Activated CD8-positive, alpha-beta memory T cell treated with anti-CD3 and anti-CD28 coated beads, Interleukin-2, amount 50 U/mL, for 4 hours (primary cell): ENCODE measurements at places on chromosomes 6 and 20.

DNA sequence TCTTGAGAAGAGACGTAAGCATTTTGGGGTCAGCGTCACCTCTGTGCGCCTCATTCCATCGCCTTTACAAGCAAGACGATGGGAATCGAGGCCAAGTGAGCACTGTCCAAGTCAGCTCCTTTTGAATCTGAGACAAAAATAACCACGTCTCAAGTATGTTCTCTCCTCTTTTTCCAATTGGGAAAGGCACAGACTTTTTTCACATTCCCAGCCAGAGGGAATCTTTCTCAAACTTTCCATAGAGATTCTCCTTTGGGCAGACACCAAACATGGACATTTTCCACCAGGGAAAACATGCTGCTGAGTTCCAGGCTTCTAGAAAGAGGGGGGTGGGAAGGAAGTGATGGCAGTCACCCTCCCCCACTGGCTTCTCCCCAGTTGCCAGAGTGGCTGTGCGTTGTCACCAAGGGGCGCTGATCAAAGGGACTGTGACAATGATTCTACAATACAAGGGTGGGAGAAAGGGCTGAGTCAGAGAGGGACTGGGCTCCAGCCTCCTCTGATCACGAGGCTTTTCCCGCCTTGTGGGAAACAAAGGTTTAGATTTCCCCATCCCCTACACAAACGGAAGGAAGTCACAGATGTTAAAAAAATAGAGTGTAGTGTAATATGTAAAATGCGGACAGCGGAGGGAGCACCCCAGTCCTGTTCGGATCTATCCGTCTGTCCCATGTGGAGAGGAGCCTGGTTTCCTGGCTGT, 281.9 kb upstream of the RNF24 start:
- DNase-seq: no peak

- DNase-seq: no peak
Measured at GRCh38 chr6:170075659-170076223, 215.1 kb downstream of the DLL1 start.

DNA sequence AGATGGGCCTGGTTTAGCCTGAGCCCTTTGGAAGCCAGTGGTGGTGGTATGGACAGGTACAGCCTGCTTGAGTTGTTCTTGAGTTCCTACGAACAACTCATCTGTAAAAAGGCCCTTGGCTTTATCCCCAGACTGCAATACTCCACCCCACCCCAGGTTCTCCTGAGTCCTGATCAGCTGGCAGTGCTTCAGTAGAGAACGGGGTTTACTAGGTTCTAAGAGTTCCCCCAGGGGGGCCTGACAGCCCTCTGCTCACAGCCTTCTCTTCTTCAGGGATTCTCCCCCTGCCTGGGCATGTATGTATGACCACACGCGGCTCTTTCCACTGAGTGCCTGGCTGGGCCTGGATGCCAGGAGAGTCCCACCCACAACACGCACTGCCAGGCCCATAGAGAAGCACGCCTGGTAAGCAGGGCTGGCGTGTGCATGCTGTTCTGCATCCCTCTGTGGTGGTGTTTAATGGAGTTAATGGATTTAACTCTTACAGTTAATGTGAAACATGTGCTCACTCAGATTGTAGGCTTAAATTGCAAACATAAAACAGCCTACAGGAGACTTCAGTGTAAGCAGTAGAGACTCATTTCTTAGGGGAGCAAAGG, 44.3 kb upstream of the SLC4A11 start:
- no peak for DNase-seq

- DNase-seq: no peak
Measured at GRCh38 chr6:73394577-73395354, at the start of gene DDX43. Gene DDX43 (plus strand): TSS chr6:73394828. CDS start chr6:73394906, 78 bp downstream.

DNA sequence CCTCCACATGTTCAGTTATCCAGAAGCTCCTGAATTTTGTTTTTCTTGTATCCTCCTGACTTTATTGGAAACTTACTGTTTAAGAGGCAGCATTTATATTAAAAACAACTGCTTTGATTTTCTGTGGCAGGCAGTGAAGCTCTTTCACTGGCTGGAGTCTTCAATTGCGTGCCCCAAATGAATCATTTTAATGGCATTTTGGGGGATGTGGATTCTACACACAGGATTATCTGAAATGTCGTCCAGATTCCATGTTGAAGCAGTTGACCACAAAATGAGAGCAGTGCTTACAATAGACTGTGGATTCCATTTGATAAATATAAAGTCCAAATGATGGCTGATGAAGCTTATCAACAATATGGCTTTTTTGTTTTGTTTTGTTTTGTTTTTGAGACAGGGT, 41.0 kb upstream of the HIVEP1 start:
- no peak for DNase-seq
